ENCODE measurements at places on chromosomes 4 and X.
A peak's percentile ranks its signal among the peaks of the same experiment; 100 is the strongest.

- no peak for DNase-seq
- H3K4me1 ChIP-seq: no peaks in the 10 kb centered on the region
- no peaks in the 10 kb centered on the region for H3K36me3 ChIP-seq
- H3K27ac ChIP-seq: no peak overlapping the region
- H3K4me3 ChIP-seq: no peak overlapping the region
- H3K27me3 ChIP-seq: no peaks in the 10 kb centered on the region
These were observed 10.2 kb upstream of the GRIA3 start for GRCh38 chrX:123173833-123174232.

- no peak overlapping the region for H3K27ac ChIP-seq
- no peaks in the 10 kb centered on the region for H3K27me3 ChIP-seq
- H3K4me1 ChIP-seq: no peaks in the 10 kb centered on the region
- no peaks in the 10 kb centered on the region for H3K36me3 ChIP-seq
- no peak for DNase-seq
These were observed 192.4 kb upstream of the NEIL3 start for GRCh38 chr4:177117256-177117655.

- no peaks in the 10 kb centered on the region for H3K36me3 ChIP-seq
- H3K27ac ChIP-seq: no peak overlapping the region
- H3K27me3 ChIP-seq: no peaks in the 10 kb centered on the region
- H3K4me1 ChIP-seq: no peaks in the 10 kb centered on the region
- no peak overlapping the region for H3K4me3 ChIP-seq
- no peak for DNase-seq
These were observed 63.5 kb upstream of the TENM3 start for GRCh38 chr4:182179751-182180150.

DNA sequence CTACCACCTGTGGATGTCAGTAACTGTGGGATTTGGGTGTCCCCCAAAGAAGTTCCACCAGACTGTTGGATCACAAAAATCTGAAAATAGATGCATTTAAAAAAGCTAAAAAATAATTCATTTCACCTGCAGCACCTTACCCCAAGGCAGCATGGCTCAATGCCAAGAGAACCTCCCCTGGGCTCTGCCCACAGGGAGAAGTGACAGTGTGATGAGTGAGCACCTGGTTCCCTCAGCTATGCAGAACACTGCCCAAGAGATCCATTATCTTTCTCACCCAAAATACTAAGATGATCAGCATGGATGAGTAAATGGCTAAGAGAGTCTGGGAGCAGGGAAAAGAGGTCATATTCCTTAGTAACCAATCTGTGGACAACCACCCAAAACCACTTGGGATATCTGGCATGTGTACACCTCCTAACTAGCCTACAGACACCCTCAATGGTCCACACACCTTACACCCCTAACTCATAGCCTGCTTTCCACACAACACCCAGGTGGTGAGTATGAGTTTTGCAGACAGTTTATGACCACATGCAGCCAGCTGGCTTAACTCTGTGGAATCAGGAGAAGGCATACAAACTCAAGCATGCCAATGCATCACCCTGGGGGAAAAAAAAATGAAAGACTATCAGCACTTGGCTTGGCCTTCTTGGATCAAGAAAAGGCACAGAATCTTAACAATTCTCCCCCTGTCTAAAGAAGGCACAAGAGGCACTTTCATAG is 416.5 kb upstream of the SMIM31 start:
- H3K36me3 ChIP-seq: no peaks in the 10 kb centered on the region
- H3K27ac ChIP-seq: no peak overlapping the region
- no peaks in the 10 kb centered on the region for H3K4me1 ChIP-seq
- no peaks in the 10 kb centered on the region for H3K27me3 ChIP-seq
- no peak overlapping the region for H3K4me3 ChIP-seq

DNA sequence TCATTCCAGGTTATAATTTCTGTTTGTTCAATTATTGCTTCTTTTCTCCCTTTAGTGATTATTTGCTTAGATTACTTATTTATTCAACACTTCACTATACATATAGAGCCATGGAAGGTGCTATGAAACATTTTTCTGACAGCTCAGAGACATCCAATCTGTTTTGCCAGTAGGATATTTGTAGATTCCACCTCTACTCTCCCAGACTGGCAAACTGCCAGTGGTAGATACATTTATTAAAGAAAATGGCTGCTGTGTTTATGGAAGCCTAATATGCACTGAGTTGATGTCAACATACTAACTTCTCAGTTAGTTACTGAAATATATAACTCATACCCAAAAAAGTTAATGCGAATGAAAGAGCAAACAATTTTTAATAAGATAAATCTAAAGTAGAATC is 348.6 kb downstream of the TRAM1L1 start:
- H3K27ac ChIP-seq: no peak overlapping the region
- H3K36me3 ChIP-seq: no peaks in the 10 kb centered on the region
- no peak overlapping the region for H3K4me3 ChIP-seq
- DNase-seq: no peak

GRCh38 chrX:1452516-1453394 is at the start of gene ASMTL:
Gene ASMTL (minus strand): TSS chrX:1452909. CDS start chrX:1452840, 69 bp downstream.
- H3K27ac ChIP-seq: no peak within 1 kb of the TSS
- peak; percentile 68 for DNase-seq
- H3K36me3 ChIP-seq: no peaks in the 10 kb centered on the region
- no peaks in the 10 kb centered on the region for H3K27me3 ChIP-seq
- no peaks in the 10 kb centered on the region for H3K4me1 ChIP-seq

DNA sequence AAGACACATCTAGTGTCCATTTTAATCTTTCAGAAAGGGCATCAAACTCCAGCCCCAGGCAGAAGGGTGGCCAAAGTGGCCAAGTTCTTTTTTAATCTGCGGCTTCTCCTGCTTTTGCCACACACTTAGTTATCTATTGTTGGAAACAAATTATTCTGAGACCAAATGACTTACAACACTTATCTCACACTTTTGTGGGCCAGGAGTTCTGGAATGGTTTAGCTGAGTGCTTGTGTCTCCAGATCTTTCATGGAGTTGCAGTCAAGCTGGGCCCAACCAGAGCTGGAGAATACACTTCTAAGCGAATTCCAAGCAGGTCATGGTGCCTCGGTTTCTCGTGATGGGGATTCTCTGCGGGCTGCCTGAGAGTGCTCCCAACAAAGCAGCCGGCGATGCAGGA is 4.0 kb downstream of the TXK start:
- no peaks in the 10 kb centered on the region for H3K4me1 ChIP-seq
- H3K27me3 ChIP-seq: no peaks in the 10 kb centered on the region
- no peaks in the 10 kb centered on the region for H3K36me3 ChIP-seq
- H3K27ac ChIP-seq: no peak overlapping the region
- no peak overlapping the region for H3K4me3 ChIP-seq

GRCh38 chr4:34920032-34920431 is 1324.3 kb downstream of the ARAP2 start:
- no peak for DNase-seq
- H3K27ac ChIP-seq: no peak overlapping the region
- no peaks in the 10 kb centered on the region for H3K36me3 ChIP-seq
- H3K4me1 ChIP-seq: no peaks in the 10 kb centered on the region
- H3K4me3 ChIP-seq: no peak overlapping the region
- H3K27me3 ChIP-seq: no peaks in the 10 kb centered on the region

GRCh38 chr4:15004739-15005301 is 2.5 kb downstream of the CPEB2 start:
- H3K27ac ChIP-seq: peak overlapping the region; percentile 58
- no peak for DNase-seq
- no peaks in the 10 kb centered on the region for H3K36me3 ChIP-seq
- no peaks in the 10 kb centered on the region for H3K27me3 ChIP-seq
- peak overlapping the region; percentile 72 for H3K4me3 ChIP-seq

DNA sequence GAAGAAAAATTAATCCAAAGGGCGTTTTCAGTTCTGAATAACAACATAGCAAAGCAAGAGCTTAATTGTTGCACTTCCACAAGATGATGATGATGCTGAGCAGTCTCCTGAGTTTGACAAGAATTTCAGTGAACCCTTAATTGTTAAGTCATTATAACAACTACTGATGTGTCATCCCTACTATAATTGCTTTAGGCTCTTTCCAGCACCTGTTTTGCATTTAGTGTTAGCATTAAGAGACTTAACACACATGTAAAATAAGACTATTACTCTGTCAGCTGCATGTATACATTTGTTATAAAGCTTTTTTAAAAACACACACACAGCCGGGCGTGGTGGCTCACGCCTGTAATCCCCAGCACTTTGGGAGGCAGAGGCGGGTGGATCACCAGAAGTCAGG is 37.9 kb upstream of the GALNT7 start:
- H3K27me3 ChIP-seq: no peaks in the 10 kb centered on the region
- H3K36me3 ChIP-seq: no peaks in the 10 kb centered on the region
- no peaks in the 10 kb centered on the region for H3K4me1 ChIP-seq
- H3K27ac ChIP-seq: no peak overlapping the region
- H3K4me3 ChIP-seq: no peak overlapping the region

GRCh38 chr4:185464183-185464582 is 7.3 kb downstream of the CCDC110 start:
- no peak for DNase-seq
- H3K27ac ChIP-seq: no peak overlapping the region
- H3K4me3 ChIP-seq: no peak overlapping the region
- no peaks in the 10 kb centered on the region for H3K4me1 ChIP-seq
- H3K36me3 ChIP-seq: no peaks in the 10 kb centered on the region
- peaks cover 8% of the 10 kb centered on the region for H3K27me3 ChIP-seq

DNA sequence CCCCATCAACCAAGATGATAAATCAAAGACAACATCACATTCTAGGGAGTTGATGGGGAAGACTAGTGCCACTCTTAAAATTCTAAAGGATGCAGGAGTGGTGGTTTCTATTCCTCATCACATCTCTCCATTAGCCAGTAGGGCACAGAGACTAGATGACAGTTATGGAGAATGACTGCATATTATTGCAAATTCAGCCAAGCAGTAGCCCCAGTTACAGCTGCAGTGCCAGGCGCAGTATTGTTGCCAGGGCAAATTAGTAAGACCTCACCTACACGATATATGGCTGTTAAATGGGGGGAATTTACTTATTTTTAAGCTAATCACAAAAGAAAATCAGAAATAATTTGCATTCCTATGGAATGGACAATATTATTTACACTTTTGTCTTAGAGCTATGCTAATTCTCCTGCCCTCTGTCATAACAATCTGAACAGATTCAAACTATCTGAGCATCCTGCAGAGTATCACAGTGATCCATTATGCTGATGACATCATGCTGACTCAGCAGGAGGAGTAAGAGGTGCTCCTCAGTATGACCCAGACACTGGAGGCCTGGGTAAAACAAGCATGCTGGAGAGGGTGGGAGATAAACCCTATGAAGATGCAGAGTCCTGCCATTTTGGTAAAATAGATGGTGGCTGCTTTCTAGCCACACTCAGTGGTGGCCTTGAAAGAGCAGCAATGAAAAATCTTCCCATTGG is 24.7 kb downstream of the ETNPPL start:
- H3K27ac ChIP-seq: no peak overlapping the region
- no peak overlapping the region for H3K4me3 ChIP-seq
- H3K4me1 ChIP-seq: no peaks in the 10 kb centered on the region
- DNase-seq: no peak

- H3K27me3 ChIP-seq: no peaks in the 10 kb centered on the region
- no peak overlapping the region for H3K4me3 ChIP-seq
- no peak overlapping the region for H3K27ac ChIP-seq
- H3K36me3 ChIP-seq: no peaks in the 10 kb centered on the region
- H3K4me1 ChIP-seq: no peaks in the 10 kb centered on the region
These were observed 104.9 kb downstream of the CHIC2 start for GRCh38 chr4:53959343-53960120.

DNA sequence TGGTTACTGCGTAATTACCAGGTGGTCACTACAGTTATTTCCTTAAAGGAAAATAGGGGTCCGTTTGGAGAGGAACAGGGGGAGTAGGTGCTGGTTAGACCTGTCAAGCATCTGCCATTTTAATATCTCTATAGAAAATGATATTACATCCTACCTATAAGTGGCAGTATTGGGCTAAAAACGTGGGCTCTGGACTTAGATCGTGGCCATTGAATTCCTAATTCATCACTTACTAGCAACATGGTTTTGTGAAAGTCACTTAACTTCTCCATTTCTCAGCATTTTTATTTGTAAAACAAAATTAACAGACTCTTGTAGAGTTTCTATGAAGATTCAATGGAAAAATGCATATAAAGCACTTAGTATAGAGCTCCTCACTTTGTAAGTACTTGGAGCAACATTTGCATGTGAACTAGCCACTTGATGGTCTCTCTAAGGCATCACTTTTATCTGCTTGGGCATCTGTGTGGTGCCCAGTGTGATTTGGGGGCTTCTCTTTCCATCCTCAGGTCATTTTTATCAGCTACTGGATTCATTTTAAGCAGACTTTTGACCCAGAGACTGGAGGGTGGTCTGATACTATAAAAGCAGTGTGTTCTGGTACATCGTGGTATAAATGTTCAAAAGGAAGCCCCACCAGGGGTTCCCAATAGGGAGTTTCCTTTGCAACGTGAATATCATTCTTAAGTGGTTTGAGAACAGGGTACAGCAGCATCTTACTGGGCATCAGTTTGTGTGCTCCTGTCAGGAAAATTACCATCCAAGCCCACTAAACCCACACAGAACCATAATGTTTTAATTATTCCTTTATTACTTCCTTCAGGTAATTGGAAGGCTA is 42.7 kb upstream of the RASSF6 start:
- no peak for DNase-seq
- peak overlapping the region; percentile 63 for H3K27ac ChIP-seq
- H3K4me1 ChIP-seq: no peaks in the 10 kb centered on the region
- H3K27me3 ChIP-seq: no peaks in the 10 kb centered on the region
- no peak overlapping the region for H3K4me3 ChIP-seq
- H3K36me3 ChIP-seq: no peaks in the 10 kb centered on the region

DNA sequence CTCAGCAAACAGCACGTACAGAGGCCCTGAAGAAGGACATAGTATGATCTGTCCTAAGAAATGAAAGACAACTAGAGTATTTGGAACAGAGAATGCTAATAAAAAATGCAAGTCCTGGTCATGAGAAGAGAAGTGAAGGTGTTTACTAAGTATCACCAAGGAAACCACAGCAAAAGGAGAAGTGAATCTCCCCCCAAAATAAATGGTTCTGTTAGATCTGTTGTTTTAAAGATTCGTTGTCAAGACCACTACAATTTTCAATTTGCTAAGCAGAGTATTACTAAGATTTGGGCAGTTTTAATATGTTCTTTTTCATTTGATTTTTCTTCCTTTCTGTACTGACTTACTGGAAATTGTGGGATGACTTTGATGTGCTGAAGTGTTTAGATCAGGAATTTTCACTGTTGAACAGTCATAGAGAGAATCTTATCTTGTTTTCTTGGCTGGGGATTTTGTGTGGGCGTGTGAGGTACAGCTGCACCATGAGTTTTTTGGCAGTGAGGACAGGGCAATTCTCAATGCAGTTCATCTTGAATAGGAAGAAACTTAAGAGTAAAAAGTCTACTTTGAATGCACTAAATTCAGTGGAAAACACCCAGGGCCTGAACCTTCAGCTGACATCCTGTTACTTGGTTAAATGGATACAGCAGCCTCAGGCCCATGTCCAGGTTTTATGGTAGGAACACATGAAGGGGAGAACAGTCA is 132.2 kb downstream of the STIM2 start:
- H3K36me3 ChIP-seq: no peaks in the 10 kb centered on the region
- no peak overlapping the region for H3K27ac ChIP-seq
- H3K27me3 ChIP-seq: no peaks in the 10 kb centered on the region
- no peaks in the 10 kb centered on the region for H3K4me1 ChIP-seq

DNA sequence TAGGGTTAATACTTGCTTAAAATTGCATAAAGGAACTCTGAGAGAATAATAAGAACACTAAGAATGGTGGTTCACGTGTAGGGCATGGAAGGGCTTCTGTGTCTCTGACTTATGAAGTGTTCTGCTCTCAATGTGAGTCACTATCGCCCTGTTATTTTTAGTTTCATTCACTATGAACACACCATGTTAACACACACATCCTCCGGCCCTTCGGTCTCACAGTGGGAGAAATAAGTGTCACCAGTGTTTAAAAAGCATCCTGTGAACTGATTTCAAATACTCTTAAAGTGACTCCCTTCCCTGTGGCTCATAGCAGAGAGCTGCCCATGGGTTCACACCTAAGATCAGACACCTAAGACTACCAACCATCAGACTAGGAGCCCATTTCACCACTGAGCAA is 33.8 kb upstream of the FGFBP2 start:
- no peaks in the 10 kb centered on the region for H3K4me1 ChIP-seq
- no peak for DNase-seq
- no peaks in the 10 kb centered on the region for H3K36me3 ChIP-seq
- H3K27me3 ChIP-seq: no peaks in the 10 kb centered on the region

All from Panc1 (cell line).